ENCODE measurements at places on chromosomes 11 and 22. TPM values are rescaled to one million over a fixed set of nuclear protein-coding genes. Genes with fewer than 3 reads are reported as not detected.

Gene KCNQ1OT1
- total RNA-seq, result 2.3 TPM

Gene OR6M1
- not detected for total RNA-seq

DNA sequence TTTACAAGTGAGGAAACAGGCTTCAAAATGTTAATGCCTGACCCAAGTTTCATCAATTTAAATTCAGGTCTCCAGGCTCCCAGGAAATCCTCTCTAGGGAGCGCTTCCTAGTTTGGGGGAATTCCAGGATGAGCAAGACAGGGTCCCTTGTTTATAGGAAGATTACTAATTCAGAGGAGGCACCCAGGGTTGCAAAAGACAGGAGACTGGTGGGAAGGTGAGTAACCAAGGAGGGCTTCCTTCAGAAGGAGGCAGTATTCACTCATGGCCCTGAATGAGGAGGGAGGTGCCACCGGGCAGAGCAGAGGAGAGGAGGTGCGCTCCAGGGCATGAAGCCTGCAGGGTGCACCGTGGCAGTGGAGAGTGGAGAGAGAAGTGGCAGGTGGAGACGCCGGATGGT, 1.6 kb downstream of the TMEM132A start:
- DNase-seq, result no peak

DNA sequence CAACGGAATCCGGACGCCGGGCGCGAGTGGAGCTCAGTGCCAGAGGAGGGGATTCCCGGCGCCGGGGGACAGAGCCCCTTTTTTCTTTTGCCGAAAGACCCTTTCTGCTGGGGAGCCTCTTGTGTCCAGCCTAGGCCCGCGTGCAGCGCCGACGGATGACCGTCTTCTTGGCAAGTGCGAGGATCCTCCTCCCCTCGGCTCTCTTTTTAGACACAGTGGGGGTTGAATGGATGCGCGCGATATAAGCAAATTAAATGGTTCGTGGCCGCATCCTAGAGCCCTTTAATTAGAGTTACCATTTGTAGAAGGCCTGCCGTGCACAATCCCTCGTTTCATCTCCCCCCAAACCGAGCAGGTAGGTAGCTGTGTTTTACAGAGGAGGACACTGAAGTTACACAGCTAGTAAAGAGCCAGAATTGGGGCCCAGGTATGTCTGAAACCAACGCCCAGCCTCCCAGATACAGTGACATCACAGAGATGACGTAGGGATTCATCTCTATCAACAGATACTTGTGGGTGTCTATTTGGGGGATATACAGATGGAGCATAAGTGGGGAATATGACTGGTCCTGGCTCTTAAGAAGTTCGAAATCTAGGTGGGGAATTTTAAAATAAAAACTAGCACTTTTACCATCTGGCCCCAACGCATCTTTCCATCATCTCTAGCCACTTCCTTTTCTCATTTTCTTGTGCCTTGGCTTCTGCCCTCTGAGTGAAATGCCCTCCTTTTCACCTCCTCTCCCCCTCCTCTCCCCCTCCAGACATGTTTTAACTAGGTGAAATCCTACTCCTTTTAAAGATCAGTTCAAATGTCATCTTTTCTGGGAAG, 875 bp downstream of the TCP11L1 start:
- DNase-seq, result no peak

DNA sequence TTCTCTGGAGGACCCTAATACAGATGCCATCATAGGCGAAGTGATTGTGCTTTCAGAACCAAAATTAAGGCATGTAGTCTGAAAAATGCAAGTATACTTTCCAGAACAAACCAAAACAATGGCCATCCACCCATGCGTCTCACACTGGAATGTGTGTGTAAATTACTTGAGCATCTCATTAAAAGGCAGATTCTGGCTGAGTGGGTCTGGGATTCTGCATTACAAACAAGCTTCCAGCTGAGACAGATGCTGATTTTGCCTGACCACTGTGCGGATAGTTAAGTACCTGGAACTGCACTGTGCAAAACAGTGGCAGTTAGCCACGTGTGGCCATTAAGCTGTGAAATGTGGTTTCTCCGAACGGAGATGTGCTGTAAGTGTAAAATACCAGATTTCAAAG, 26.2 kb downstream of the RRP7A start:
- no peak for DNase-seq

- no peak for DNase-seq
Observed at GRCh38 chr11:132343445-132344175, 973.2 kb downstream of the NTM start.

GRCh38 chr11:130089674-130090073, 20.0 kb downstream of the APLP2 start:
- no peak for DNase-seq

GRCh38 chr22:42347281-42347824, 76.9 kb upstream of the TCF20 start:
- DNase-seq, result no peak

GRCh38 chr11:78237293-78238046, 48.8 kb downstream of the USP35 start:
- DNase-seq, result no peak
